ENCODE measurements at places on chromosomes 11 and 22.

- no peak for DNase-seq
Measured at GRCh38 chr11:83528225-83528624, 242.1 kb upstream of the CCDC90B start.

DNA sequence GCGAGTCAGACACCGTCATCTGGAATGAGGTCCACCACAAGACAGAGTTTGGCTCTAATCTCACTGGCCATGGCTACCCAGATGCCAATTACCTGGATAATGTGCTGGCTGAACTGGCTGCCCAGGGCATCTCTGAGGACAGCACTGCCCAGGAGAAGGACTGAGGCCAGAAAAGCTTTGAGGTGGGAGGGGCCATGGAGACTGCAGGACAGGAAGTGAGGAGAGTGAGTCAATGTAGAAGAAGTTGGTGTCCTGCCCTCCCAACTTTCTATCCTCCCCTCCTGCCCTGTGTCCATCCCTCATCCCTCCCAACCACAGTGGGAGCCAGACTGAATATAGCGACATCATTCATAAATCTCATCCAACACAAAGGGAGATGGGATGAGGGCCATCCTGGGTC is 8.0 kb downstream of the MPEG1 start:
- DNase-seq = no peak

DNA sequence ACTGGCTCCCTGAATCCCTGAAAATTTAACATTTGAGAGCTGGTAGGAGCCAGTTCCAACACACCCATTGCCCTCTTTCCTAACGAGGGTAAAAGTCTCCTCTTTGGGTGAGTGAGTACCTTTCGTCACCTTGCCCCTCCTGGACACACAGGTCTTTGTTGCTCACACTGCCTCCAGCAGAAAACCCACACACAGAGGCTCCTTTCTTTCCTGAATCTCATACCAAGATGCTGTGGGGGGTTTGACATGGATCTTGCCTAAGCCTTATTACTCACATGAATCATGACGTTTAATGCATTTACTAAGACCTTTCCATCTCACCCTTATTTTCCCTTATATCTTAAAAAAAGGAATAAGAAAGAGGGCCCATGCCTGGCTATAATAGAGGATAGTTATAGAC is 53.0 kb downstream of the PARVA start:
- no peak for DNase-seq

- DNase-seq = no peak
Measured at GRCh38 chr11:75655605-75656004, 13.2 kb downstream of the MAP6 start.

DNA sequence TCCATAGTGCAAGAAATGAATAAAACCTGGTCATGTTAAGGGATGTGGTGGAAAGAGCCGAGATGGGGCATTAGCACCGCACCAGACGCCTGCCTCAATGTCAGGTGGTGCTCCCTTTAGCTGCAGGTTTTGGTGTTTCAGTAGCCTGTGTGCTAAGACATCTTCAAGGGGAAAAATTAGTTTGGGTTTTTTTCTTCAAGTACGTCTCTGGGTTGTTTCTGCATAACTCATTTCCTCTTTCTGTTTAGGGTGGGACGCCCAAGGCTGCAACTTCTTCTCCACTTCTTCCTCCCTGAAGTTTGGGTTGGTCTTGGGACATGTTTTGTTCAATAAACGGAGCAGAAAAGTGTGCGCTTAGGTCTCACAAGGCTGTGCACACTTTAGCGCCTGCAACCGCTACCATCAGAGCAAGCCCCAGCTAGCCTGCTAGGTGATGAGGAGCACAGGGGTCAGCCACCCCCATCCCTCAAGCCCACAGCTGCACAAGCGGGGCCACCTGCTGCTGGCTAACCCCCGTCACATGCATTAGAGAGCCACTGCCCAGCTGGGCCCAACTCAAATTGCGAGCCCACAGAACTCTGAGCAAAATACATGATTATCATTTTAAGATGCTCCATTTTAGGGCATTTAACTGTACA is 1495.7 kb downstream of the TBC1D22A start:
- DNase-seq = no peak

DNA sequence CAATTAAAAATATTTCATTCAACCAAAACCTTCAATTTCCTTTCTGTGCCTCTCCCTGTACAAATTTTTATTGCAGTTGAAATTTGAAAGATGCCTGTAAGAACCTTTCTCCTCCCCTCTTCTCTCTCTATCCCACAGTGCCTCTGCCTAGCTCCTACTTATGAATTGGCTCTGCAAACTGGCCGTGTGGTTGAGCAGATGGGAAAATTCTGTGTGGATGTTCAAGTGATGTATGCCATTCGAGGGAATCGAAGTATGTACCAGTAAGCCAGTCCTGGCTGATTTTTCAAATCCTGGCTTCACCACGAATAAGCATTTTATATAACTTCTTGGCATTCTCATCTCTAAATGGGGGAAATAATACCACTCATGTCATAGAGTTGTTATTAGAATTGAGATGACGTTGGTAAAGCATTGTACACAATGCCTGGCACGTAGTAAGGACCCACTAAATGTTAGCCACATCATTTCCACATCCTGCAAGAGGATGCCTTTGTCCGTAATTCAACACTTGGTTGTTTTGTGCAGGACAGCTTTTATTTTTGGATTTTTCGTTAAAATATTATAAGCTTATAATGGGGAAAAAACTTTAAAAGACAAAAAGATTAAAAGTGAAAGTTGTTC is 6.0 kb downstream of the DDX25 start:
- DNase-seq = no peak

DNA sequence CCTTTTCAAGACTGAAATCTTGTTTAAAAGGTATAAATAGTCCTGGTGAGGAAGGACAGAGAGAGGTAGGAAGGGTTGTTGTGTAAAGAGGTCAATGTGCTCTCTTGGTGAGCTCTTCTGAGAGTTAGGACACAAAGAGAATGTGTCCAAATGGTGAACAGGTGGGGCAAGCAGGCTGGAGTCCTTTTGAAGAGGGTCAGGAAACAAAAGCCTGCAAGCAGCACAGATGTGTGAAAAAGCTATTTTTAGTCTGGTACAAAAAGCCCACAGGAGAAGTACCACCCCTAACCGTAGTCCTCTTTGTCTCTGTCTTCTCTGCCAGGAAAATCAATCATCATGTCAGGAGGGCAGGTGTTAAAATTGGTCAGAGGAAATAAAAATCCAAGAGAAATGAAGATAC is 54.4 kb upstream of the SYN3 start:
- peak; percentile 38 for DNase-seq

DNA sequence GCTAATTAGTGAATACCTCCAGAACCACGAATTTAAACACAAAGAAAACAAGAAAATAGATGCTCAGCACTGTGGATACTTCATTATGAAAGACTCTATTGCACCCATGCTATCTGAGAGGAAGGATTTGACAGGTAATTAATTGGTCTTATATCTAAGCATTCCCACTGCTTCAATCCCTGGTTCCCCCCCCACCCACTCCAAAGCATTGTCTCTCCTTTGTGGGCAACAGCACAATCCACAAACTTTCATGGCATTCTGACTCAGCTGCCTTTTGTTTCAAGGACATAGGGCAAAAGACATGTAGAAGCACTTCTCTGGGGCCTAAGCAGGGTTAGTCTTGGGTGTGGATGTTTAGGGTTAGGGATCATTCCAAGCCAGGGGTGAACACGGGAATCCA is 551.4 kb downstream of the BUD13 start:
- no peak for DNase-seq

- DNase-seq = no peak
Measured at GRCh38 chr11:124884869-124885479, 12.7 kb downstream of the ROBO4 start.

DNA sequence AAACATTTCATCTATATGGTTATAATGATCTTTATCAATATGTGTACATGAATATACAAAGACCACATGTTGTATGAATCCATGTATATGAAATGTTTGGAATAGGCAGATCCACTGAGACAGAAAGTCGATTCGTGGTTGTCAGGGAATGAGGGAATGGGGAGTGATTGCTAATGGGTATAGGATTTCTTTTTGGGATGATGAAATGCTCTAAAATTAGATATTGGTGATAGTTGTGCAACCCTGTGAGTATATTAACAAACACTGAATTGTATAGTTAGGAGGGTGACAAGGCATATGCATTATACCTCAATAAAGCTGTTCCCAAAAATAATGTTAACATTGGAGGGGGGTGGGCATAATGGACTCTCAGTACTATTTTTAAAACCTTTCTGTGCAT is 5.0 kb upstream of the PTPMT1 start:
- DNase-seq = no peak

DNA sequence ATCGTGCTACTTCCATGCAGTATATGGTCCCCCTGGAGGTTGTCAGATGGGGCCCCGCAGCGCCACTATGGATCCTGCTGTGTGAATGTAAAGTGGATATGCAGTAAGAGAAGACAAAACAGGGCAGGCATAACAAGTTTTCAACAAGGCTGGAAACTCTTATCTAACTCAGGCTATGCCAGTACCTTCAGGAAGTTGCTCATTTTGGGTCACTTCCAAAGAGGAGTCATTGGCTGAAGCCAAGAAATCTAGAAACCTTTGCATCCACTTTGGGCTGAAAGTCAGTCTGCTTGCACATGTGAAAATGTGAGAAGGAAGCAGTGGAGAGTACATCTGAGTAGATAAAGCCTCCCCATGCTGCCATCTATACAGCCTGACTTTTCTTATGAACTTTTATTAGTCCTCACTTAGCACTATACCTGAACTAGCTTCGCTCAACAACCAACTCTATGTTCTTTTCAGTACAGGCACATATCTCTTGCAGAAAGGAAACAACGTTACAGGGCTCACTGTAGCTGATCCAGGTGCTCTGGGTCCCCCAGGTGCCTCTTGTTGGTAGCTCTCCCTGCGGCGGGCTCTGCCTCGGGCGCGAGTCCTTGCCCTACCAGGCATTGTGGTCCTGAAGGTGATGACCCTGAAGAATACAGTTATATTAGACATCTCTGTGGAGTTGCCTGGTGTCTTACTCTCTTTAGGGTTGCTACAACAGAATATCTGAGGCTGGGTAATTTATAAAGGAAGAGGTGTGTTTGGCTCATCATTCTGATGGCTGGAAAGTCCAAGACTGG is 12.4 kb downstream of the PIWIL3 start:
- no peak for DNase-seq

GRCh38 chr11:70580036-70580805 is 181.9 kb downstream of the CTTN start:
- DNase-seq = no peak

DNA sequence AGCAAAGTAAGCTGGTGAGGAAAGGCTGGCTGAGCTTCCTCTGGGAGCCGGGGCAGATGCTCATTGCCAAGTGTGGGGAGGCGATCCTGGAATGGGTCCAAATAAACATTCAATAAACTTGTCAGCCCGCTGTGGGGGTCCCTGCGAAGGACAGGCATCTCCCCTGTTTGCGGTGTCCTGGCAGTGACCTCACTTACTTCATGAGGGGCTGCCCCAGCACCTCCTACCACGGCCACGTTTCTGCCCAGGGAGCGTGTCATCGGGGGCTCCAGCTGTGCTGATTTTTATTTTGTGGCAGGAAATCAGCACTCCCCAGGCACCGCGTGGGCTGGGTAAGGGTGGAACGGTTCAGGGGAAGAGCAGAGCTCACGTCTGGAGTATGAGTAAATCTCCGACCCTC is 493.9 kb upstream of the B3GAT1 start:
- DNase-seq = no peak

DNA sequence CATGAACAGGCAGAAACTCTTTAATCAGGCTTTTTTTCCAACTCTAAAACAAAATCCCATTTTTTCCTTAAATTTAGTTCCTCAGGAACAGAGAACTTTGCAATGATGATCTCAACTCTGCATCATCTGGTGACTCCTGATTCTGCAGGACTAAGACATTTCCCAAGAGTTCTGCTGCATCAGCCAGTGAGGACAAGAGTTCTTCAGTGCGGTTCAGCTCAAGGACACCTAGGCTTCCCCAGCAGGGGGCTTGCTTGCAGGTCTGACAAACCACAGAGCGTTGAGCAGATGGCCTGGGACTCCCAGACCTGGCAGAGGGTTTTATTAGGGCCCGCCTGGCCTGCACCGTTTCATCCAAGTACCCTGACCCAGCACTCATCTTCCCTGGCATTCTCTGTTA is 6.4 kb downstream of the CDCA5 start:
- peak; percentile 29 for DNase-seq

GRCh38 chr22:42060489-42060888 is 10.1 kb downstream of the NAGA start:
- no peak for DNase-seq

- no peak for DNase-seq
Measured at GRCh38 chr11:73194593-73194992, 23.5 kb upstream of the P2RY2 start.

DNA sequence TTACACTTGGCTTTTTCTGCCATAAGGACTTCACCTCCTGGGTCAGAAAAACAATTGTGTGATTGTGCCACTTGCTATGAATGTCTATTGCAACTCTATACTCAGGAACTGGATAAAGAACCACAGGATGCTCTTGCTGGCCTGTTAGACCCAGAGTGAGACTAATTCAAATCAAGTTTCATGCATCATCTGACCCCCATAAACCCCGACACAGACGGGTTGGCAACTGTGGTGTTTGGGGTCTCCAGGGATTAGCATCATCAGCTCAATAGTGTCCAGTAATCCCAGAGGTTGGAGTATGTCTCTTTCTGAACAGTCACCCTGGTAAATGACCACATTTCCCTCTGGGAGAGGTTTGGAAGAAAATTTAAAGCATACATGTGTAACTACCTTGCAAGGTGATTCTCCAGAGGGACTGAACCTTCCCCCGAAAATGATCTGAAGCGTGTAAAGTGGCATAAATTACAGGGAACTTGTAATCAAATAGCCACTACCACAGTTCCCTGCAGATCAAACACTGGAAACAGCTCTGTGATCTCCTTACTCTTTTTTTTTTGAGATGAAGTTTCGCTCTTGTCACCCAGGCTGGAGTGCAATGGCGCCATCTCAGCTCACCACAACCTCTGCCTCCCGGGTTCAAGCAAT is 1097.6 kb downstream of the TBC1D22A start:
- no peak for DNase-seq

- no peak for DNase-seq
Measured at GRCh38 chr11:6833356-6833755, 12.1 kb upstream of the OR10A5 start.

- no peak for DNase-seq
Measured at GRCh38 chr11:108916935-108917334, 252.1 kb downstream of the DDX10 start.

GRCh38 chr11:13140873-13141655 is 131.9 kb downstream of the RASSF10 start:
- DNase-seq = no peak

DNA sequence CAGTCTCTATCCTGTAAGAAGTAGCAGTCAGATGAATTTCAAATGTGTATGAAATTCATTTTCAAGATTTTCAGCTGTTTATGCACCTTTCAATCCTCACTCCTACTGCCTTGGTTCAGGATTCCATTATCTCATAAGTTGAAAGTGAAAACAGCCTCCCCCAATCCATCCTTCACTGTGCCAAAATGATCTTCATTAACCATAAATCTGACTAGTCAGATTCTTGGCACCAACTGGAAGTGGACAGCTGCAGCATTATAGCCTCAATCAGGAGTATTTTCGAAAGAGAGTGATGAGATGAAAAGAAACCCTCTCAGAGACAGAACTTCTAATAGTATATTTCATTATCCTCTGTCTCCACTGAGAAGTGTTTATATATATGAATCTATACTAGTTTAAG is 365.3 kb upstream of the PDGFD start:
- no peak for DNase-seq

- DNase-seq = no peak
Measured at GRCh38 chr11:2768471-2769408, 68.9 kb upstream of the KCNQ1OT1 start.

GRCh38 chr11:14340721-14341120 is 18.3 kb downstream of the RRAS2 start:
- no peak for DNase-seq

Data from common myeloid progenitor, CD34-positive (primary cell).